Activated CD4-positive, alpha-beta T cell treated with anti-CD3 and anti-CD28 coated beads, Interleukin-2, amount 10 ng/mL, durations not matched to agents 24 days and 14 days (primary cell): ENCODE measurements at places on chromosomes 7 and 10. TPM values are rescaled to one million over a fixed set of nuclear protein-coding genes. Genes with fewer than 3 reads are reported as not detected.
A peak's percentile ranks its signal among the peaks of the same experiment; 100 is the strongest.

The NFKB2 gene
- 300 and 311 TPM in 2 replicates for total RNA-seq

The WNT2 gene
- not detected in 2 replicates for total RNA-seq

- no peak for DNase-seq
- H3K27me3 ChIP-seq = no peaks in the 10 kb centered on the region
- H3K4me3 ChIP-seq = no peak overlapping the region
- peaks cover 1% of the 10 kb centered on the region for H3K4me1 ChIP-seq
Measured at GRCh38 chr10:119421891-119422681, 120.4 kb downstream of the RGS10 start.

The IKZF1 gene
- 282 and 292 TPM in 2 replicates for total RNA-seq

DNA sequence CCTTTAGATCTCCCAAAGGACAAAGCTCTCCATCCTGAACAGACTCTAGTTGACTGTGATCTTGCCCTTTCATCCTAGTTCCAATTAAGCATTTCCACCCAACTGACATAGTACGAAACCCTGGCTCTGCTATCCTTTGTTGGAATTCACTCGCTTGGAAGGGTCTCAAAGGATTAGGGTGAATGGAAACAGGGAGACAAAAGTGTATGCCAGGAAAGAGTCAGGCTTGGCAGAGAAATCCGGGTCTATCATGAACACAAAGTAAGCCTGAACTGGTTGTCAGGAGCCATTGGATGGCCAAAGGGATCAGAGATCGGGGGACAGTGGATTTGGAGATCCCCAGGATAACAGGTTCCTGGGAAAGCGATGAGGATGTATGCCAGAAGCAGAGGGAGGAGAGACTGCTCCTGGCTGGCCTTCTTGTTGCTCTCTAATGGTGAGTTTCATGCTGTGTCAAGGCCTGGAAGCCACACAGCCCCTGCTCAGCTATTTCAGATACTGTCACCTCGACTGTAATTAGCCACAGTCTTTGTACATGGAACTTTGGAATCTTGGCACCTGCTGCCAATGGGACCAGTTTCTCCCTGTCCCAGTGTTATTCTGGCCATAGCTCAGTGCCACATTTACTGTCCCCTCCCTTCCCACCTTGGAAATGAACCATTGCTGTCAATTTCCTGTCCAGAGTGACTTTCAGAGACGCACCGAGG, 1168.7 kb upstream of the AUTS2 start:
- no peak overlapping the region for H3K27ac ChIP-seq
- no peaks in the 10 kb centered on the region for H3K27me3 ChIP-seq
- no peaks in the 10 kb centered on the region for H3K4me1 ChIP-seq
- no peak for DNase-seq

GRCh38 chr7:63900394-63901203, 98.0 kb upstream of the ZNF722 start:
- peak overlapping the region; percentile 87 for H3K4me3 ChIP-seq
- H3K27me3 ChIP-seq = no peaks in the 10 kb centered on the region
- H3K36me3 ChIP-seq = no peaks in the 10 kb centered on the region
- peak overlapping the region; percentile 80 for H3K27ac ChIP-seq
- H3K4me1 ChIP-seq = no peaks in the 10 kb centered on the region

The CPXM2 gene
- total RNA-seq = not detected in 2 replicates

DNA sequence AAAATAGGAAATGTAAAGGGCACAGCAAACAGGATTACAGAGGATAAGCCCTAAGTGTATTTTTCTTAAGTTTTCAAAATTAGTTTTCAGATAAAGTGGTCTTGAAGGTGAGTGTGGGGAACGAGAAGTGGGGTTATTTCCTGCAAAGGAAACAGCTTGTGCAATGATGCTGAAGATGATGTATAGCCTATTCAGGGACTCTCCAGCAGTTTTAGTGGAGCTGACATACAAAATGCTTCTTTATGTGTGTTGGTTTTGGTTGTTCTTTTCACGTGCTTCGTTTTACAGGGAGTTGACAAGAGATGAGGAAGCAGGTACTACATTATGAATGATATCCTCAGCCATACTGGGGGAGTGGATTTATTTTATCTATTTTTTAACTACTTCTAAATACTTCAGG, 20.5 kb downstream of the CASD1 start:
- no peak for DNase-seq
- H3K27me3 ChIP-seq = no peaks in the 10 kb centered on the region
- no peak overlapping the region for H3K4me3 ChIP-seq
- H3K27ac ChIP-seq = no peak overlapping the region
- no peaks in the 10 kb centered on the region for H3K4me1 ChIP-seq

DNA sequence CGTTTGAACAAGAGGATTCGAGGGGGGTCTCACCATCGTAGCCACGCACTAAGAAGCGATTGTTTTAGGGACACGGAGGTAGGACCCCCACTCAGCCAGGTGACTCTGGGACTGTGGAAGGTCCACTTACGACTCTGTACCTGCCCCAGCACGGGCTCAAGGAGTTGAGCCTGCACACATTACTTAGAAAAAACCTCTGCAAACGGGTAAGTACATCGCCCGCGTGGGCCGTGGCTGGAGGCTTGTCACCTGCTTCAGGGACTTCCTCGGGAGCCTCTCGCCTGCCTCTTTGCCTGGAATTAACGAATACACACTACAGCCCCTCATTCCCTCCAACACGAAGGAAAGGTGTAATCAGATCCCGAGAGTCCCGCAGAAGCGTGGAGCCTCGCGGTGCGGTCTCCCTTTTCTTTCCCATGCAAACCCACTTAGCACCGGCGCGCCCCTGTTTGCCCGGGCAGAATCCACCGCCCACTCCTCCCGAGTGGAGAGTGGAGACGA, 826 bp downstream of the PODXL start:
- H3K36me3 ChIP-seq = no peaks in the 10 kb centered on the region
- peaks cover 63% of the 10 kb centered on the region for H3K27me3 ChIP-seq
- peaks cover 8% of the 10 kb centered on the region for H3K4me1 ChIP-seq
- DNase-seq = peak; percentile 74
- peak overlapping the region; percentile 53 for H3K27ac ChIP-seq

The EPHA1 gene
- 0.09 and 0.26 TPM in 2 replicates for total RNA-seq

- no peaks in the 10 kb centered on the region for H3K36me3 ChIP-seq
- peaks cover 5% of the 10 kb centered on the region for H3K4me1 ChIP-seq
- no peak overlapping the region for H3K27ac ChIP-seq
- H3K27me3 ChIP-seq = peaks cover 3% of the 10 kb centered on the region
- H3K4me3 ChIP-seq = no peak overlapping the region
- DNase-seq = no peak
Measured at GRCh38 chr10:34709637-34710390, 105.3 kb downstream of the PARD3 start.

DNA sequence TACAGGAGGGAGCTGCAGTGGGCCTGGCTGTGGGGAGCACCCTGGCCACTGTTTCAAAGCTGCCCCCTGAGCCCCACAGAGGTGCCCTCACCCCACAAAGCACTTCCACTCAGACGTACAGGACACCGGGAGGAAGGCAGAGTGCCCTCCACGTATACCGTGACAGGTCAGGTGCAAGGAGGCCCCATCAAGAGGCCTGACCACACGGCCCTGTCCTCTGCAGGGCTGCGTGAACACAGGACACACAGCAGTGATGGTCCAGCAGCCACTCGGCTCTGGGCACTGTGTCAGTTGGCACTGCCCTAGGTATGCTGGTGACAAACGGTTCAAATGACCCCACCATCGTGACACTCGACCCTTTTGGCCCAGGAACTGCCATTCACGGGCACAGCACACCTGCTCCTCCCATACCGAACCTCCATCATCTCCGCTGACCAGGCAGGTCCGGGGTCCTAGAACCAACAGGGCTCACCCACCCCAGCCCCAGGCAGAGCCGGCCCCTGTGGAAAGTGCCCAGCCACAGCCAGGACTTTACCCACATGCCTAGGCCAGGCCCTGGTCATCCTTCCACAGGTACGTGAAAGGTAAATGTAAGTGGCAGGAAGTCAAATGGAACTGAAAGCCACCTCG, 560.9 kb downstream of the PTPRN2 start:
- no peak for DNase-seq
- H3K27ac ChIP-seq = no peak overlapping the region
- no peaks in the 10 kb centered on the region for H3K36me3 ChIP-seq
- no peaks in the 10 kb centered on the region for H3K4me1 ChIP-seq
- H3K27me3 ChIP-seq = no peaks in the 10 kb centered on the region

The NEUROG3 gene
- not detected in 2 replicates for total RNA-seq

DNA sequence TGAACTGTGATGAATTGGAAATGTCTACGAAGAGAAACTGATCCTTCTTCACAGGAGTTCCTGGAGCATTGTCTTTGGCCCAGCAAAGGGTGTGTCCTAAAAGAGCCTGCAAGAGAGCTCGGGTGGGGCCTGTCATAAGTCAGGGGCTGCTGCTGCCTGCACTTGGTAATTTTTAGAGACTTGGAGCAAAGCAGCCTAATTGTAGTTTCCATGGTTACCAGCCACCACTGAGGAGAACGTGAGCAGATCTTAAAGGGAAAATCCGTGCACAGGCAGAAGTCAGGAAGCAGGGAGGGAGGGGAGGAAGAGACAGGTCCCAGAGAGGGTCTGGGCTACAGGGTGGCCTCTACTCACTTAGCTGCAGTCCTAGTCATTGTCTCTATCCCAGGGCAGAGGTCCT, 463.6 kb downstream of the PLXNA4 start:
- H3K36me3 ChIP-seq = no peaks in the 10 kb centered on the region
- no peak overlapping the region for H3K27ac ChIP-seq
- H3K27me3 ChIP-seq = peaks cover 10% of the 10 kb centered on the region
- no peaks in the 10 kb centered on the region for H3K4me1 ChIP-seq
- no peak overlapping the region for H3K4me3 ChIP-seq
